ENCODE measurements at places on chromosomes 11 and 22.

DNA sequence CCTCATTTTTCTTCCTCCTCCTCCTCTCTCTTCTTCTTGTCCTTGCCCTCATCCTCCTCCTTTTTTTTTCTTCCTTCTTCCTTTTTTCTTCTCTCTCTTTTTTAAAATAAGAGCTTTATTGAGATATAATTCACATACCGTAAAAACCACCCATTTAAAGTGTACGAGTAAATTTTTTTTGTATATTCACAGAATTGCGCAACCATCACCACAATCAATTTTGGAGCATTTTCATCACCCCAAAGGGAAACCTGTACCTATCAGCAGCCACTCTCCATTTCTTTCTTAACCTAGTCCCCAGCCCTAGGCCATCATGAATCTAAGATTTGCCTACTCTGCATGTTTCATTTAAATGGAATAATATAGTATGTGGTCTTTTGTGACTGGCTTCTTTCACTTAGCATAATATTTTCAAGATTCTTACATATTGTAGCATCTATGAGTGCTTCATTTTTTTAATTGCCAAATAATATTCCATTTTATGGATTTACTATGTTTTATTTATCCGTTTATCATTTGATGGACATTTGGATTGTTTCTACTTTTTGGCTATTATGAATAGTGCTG lies 35.0 kb downstream of the CAT start:
- DNase-seq: no peak

DNA sequence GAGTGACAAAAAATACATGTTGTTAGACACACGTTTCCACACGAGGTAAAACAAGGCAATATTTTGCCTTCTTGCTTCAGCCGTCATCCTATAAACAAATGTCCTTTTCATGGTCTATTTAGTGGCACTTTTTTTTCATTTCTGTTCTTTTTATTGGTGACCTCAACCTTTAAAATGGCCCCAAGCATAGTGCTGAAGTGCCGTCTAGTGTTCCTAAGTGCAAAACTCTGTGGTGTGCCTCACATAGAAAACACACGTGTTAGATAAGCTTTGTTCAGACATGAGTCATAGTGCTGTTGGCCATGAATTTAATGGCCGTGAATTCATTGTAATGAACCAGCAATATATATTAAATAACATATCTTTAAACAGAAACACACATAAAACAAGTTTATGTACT lies 15.6 kb downstream of the OVCH2 start:
- no peak for DNase-seq

- DNase-seq: no peak
Measured at GRCh38 chr11:11220786-11221185, 132.3 kb downstream of the CSNK2A3 start.

DNA sequence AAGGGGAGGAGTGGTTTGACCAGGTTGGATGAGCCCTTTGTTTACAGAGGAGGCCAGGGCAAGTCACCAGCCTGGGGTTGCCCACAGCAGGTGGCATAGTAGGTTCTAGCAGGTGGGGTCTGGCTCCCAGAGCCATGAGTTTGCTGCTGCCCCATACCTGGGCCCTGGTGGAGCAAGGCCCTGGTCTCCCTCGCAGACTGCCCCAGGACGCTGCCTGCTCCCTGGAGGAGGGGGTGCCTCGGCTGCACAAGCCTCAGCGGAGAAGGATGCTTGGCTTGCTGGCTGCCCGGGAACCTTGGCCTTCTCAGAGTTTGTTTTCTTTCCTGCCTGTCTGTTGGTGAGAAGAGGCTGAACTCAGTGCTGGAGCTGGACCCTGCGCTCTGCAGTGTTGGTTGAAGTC lies 54.9 kb downstream of the LRP5 start:
- no peak for DNase-seq

- no peak for DNase-seq
Measured at GRCh38 chr11:130454491-130455252, 6.2 kb downstream of the ADAMTS15 start.

GRCh38 chr11:129846508-129847335 lies 31.1 kb downstream of the TMEM45B start:
- DNase-seq: peak; percentile 0

DNA sequence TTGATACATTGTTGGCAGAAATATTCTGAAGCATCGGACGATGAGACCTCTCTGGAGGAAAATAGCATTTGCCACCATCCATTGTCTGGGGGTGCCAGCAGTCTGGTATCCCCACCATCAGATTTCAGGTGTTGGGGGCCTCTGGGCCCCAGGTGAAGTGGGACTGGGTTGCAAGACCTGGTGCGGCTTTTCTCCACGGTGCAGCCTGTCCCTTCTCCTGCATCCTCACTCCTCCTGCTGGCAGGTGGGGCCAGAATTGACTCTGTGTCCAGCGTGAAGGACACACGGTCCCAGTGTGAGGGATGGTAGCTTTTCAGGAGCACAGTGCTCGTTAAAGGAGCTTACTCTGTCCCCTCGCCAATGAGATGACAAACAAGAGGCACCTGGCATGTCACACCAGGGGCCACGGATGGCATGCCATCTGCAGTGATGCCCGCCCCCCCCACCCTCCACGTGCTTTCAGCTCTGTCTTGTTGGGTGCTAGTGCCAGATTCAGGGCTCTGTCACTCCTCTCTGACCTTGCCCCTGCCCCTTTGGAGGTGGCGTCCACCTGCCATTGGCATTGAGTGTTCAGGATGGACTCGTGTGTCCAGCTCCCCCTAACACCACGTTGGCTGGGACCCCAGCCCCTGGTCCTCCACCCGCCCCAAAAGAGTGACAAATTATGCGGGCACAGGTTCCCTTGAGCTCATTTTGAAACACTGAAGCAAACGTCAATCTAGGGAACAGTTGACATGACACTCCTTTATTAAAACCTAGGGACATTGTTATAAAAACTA lies 62.4 kb downstream of the PARVG start:
- DNase-seq: no peak

- DNase-seq: no peak
Measured at GRCh38 chr11:75656044-75656727, 12.7 kb downstream of the MAP6 start.

DNA sequence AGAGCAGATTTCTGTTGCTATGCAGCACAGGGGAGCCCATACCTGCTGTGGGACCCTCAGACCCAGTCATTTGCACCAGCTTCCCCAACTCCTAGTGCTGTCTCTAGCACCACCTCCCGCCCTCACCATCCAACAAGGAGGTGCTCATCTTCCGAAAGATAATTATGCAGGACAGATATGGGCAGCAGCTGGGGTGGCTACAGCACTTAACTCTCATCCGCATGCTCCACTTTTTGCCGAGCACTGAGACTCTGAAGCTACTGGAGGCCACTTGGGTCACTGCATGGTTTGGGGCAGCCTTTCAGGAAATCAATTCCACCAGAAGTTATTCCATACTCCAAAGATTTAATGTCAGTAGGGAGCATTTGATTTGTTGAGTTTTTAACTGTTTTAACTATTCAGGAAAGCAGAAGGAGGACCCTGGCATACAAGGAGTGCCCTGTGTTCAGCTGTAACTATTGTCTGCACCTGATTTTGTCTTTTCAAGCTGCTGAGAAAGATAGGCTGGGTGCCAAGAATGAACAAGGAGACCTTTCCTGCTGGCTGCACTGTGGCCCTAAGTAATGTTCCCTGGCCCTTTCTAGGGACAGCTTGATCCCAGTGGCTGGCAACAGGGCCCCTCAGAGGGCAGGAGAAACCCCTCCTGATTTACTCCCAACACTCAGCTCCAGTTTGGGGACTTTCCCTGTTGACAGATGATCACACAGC lies 67.3 kb upstream of the CSNK2A3 start:
- DNase-seq: peak; percentile 10

DNA sequence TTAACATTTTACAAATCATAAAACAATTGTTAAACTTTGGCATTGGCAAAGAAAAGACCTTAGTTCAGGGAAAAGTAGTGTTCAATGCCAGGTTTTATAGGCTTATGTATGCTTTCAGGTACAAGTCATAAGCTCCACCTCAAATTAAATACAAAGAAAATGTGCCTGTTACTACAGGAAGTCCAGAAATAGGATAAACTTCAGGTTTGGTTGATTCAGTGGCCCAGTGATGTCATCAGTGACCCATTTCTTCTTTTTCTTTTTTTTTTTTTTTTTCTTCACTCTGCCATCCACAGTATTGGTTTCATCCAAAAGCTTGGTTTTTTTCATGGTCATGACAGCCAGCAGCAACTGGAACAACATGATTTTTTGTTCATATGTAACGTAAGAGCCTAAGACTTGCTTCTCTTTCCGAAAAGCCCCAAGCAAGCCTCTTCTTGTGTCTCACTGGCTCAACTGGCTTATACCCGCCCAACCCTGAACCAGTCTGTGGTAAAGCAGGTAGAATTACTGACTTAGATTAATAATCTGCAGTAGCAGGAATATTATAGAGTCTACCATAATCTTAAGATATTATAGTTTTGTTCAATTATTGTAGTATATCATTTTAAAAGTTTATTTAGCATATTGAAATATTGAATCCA lies 46.2 kb downstream of the TTC17 start:
- DNase-seq: no peak

DNA sequence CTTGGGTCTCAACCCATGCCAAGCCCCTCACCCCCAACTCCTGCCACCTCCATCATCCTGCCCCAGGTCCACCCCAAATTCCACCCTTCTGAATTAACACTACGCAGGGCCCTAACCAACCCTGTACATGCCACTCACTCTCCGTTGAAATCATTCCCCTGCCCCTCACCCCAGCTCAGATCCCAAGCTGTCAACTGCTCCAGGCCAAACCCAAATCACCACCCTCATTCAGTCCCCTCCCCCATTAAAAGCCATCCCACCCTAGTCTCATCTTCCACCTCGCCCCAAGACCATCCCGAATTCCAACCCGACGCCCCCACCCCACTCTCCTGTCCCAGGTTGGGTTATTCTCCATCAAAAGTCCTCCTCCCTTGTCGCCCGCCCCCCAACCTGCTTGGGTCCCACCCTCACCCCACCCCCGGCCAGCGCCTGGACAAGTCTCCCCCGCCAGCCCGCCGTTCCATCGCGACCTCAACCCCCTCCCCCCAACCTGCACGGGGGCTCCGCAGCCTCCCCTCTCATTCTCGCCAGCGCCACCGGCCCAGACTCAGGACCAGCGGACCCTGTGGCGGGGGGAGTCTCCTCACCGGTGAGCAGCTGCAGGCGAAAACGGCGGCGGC lies 466 bp downstream of the FAM168A start:
- DNase-seq: no peak

DNA sequence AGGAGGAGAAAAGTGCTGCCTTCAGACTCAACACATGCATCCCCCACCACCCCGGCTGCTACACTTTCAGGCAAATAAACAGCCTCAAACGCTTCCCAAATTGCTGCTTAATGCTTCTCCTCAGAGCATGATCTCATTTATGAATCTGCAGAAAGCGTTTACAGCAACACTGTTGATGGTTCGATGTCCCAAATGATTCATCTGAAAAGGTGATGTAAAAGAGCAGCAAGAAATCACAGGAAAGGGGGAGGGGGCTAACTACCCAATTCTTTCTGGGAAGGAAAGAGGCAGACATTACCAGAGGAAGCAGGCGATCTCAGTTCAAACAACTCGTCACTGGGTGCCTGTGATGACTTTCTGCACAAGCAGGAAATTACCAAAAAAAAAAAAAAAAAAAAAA lies 119.6 kb downstream of the TENM4 start:
- DNase-seq: no peak

- no peak for DNase-seq
Measured at GRCh38 chr22:30273711-30274436, 7.2 kb upstream of the OSM start.

- no peak for DNase-seq
Measured at GRCh38 chr11:38060920-38061319, 1462.9 kb upstream of the RAG2 start.

DNA sequence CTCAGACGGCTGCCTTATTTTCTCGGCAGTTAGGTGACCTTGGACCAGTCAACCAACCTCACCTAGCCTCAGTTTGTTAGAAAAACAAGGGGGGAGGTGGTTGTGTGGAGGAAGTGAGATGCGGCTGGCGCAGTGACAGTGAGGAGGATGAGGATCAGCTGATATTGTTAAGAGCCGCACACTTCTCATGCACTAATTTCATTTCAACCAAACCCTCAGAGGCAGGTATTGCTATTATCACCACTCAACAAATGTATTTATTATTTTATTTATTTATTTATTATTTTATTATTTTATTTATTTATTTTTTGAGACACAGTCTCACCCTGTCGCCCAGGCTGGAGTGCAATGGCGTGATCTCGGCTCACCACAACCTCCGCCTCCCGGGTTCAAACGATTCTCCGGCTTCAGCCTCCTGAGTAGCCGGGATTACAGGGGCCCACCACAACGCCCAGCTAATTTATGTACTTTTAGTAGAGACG lies 2.1 kb downstream of the LGALS1 start:
- DNase-seq: no peak

DNA sequence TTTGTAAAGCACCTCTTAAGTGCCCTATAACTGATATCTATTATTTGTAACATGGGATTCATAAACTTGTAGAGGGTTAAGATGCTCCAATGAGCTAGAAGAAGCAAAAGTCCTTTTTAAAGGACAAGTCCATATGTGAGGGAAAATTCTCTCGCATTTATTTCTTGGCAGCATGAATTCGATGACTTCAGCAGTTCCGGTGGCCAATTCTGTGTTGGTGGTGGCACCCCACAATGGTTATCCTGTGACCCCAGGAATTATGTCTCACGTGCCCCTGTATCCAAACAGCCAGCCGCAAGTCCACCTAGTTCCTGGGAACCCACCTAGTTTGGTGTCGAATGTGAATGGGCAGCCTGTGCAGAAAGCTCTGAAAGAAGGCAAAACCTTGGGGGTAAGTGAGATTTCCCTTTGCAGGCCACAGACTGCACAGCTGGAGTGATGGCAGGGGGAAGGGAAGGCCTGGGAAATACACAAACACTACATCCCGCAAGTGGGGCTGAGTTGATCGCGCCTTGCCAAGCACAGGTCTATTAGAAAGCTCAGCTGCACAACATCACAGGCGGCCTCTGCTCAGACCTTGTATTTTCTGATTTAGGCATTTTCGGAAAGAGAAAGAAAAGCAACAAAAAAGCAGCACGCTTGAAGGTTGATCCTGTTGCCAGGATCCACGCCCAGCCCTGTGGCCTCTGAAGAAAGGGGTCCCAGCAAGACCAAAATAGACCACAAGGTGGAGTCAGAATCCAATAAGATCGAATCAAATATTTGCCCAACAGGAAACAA lies 1.5 kb downstream of the MS4A8 start:
- DNase-seq: no peak

DNA sequence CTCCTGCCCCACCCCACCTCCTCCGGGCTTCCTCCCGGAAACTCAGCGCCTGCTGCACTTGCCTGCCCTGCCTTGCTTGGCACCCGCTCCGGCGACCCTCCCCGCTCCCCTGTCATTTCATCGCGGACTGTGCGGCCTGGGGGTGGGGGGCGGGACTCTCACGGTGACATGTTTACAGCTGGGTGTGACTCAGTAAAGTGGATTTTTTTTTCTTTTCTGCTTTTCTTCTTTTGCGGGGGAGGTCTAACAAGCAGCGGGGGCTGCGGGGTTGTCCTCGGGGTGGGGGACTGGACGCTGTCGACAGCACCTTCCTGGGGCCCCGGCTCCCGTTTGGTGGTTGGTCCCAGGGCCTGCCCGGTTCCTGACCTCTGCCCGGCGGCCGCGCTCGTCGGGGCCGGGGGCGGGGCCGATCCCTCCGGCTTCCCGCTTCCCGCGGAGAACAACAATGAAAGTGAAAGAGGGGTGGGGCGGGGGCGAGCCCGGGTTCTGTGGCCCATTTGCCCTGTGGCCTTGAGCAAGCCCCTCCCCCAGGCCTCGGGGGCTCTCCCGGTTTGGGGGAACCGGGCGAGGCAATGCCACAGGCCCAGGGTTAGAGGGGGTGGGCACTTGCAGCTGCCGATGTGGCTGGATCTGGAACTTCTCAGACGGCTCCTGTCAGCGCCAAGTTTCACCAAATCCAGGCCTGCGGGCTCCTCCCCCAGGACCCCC lies 975 bp upstream of the MDK start:
- DNase-seq: no peak
